ENCODE measurements at places on chromosomes 13 and 19. TPM values are rescaled to one million over a fixed set of nuclear protein-coding genes. Genes with fewer than 3 reads are reported as not detected.

- DNase-seq, result no peak
Observed at GRCh38 chr13:72651144-72651543, 76.3 kb downstream of the MZT1 start.

- no peak for DNase-seq
Observed at GRCh38 chr13:95289020-95289444, 12.2 kb downstream of the ABCC4 start.

Gene LHB
- polyA plus RNA-seq, result not detected

Gene CEACAM6
- not detected for polyA plus RNA-seq

Gene CYSLTR2
- polyA plus RNA-seq, result not detected

Gene SLC25A23
- polyA plus RNA-seq, result 14.7 TPM

All from immature natural killer cell (primary cell).